Occipital lobe (tissue), 3 donors: ENCODE measurements at places on chromosomes 2 and 18.
A peak's percentile ranks its signal among the peaks of the same experiment; 100 is the strongest.

DNA sequence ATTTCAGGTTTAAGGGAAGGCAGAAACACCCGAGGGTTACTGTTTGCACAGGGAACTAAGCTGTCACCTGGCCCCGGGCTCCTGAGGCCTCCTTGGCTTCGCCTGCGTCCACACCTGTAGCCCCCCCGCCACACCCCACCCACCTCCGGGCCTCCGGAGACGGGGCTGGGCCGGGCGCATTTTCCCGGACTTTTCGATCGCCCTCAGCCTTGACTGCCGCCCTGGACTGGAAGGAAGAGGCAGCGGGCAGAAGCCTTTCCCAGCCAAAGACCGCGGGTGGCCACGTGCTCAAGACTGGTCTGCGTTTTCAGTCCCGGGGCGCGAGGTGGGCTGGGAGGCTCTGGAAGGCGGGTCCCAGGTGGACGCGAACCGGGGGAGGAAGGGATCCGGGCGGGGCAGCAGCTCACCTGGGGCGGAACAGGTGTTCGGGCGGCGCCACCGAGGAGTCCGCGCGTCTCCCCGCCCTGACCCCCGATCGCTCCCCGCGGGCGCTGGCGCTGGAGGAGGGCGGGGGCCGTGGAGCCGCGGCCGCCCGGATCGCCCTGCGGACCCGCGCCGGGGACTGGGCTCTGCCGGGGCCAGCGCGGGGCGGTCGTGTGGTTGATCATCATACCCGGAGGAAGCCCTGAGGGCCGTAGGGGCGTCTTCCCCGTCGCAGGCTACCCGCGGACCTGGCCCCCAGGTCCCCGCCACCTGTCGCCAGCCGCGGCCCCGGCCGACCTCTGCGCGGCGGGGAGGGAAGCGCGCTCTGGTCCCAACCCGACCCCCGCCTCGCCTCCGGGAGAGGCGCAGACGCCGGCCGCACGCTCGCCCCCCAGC is 3.2 kb downstream of the ID2 start:
- DNase-seq, result peak; percentile 6

DNA sequence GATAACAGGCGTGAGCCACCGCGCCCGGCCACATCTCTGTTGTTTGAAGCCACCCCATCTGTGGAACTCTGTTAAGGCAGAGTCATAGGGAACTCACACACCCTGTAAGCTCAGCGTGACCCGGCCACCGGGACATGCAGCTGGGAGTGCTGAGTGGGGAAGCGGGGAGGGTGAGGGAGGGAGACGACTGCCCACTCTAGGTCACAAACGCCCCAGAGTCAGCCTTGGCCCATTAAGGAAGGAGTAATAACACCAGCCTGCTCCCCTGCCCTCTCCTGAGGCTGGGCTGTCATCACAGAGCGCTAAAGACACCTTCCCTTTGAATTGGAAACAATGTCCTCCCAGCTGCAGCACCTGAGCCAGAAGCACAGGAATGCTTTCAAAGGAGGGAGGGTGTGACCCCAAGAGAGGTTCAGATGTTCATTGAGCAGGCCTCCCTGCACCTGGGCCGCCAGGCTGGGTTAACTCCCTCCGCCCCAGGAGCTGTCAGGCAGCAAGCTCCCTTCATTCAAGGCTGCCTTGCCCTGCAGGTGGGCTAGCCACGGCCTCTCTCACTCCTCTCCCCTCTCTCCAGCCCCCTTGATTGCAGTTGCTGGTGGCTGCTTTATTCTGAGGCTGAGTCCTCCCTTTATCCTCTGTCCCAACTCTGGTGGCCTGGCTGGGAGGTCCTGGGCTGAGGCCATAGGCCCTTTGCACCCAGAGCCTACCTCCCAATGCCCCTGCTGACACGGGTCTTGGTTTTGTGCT is 77.2 kb upstream of the HPCAL1 start:
- no peak for DNase-seq

- DNase-seq, result no peak
Observed at GRCh38 chr18:12119358-12119757, 25.7 kb downstream of the ANKRD62 start.

DNA sequence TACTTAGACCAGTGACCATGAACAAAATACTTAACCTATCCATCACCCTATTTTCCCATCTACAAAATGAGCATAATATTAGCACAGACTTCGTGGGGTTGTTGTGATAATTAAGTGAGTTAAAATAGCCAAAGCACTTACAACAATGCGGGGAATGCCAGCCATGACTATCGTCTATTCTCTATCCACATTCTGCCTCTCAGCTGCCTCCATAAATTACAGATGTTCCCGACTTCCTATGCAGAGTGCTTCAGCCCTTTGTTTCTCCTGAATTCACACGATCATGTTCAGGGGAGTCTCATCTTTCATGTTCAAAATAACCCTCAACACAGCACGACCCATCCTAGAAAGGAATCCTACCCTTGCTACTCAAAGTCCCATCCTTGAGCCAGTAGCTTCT is 211.6 kb downstream of the EN1 start:
- no peak for DNase-seq

DNA sequence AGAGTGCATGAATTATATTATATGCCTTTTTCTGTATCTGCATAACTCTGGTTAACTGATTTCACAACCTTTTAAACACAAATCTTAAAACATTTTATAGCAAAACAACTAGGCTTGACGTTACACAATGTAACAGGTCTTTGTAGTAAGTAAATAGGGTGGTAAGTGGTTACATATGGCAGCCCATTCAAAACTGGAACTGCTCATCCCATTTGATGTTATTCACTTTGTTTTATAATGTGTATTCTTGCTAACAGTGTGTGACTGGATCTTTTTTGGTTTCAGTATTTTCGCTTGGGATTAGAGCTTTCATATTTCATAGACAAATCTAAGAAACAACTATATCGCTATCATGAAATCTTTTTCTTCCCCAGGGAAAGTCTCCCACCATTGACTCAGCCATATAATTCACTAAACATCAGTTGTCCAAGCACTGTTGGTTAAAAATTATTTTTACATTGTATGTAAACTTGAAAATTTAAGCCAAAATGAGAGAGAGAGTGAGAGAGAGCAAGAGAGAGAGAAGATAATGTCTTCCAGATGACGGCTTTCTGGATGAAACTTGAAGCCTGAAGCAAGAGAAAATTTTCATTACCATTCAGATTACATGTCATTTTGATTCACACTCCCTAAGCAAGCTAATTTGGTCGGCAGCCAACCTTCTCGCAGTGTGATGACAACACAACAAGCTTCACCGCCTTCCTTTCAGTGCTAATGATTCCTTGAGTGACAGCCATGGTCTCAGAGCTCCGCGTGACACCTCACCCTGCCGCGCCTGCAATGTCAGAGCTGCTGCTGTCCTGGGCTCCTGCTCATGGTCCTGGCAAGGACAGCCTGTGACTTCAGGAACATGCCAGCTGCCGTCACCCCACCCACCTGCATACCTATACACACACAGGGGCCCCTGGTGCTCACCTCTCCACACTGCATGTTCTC is 946.9 kb upstream of the SOX11 start:
- DNase-seq, result no peak

GRCh38 chr2:190655570-190655969 is 6.7 kb downstream of the NAB1 start:
- no peak for DNase-seq

DNA sequence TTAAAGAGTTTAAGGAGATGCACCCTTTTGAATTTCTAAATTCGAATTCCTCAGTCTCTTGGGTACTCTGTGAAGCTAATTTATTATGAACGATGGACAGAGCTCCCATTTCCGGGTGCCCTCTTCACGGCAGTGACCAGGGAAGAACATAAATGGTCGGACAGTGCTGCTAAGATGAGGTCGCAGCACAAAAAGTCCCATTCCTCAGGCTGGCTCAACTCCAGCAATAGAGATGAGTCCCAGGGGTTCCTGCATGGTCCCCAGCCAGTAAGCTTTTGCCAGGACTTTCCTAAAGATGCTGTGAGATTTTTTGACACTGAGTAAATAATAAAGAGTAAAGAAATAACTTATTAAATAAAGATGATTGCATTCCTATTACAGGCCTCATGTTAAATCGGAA is 43.0 kb upstream of the STK39 start:
- DNase-seq, result no peak

GRCh38 chr2:53708988-53709387 is 58.6 kb upstream of the CHAC2 start:
- DNase-seq, result no peak

GRCh38 chr2:112625474-112626114 is 20.1 kb upstream of the SLC20A1 start:
- no peak for DNase-seq

GRCh38 chr2:118668431-118669424 is 178.7 kb downstream of the EN1 start:
- DNase-seq, result no peak

DNA sequence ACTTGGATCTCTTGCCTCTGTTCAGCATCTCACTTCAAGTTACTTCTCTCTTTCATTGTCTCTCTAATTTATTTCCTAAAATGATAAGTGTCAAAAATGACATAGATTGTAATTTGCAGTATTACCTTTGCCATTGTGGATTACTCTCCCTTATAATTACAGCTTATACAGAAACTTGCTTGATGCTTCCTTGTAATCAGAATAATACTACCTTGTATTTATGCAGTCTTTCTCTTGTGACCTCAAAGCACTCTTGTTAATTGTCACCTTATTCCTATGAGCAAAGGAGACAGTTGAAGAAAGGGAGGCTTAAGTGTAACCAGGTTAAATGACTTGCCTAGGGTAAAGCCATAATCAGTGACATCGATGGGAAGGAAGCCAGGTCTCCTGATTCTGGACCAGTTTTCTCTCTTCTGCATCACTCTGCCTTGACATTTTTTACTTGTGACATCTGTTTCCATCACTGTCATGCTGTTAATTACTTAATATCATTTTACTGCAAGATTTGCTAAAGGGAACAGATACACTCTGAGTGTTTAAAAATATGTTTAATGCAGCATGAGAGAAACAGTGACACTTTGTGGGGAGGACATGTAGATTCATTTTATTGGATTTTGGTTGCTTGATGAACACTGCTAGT is 388.6 kb downstream of the PARD3B start:
- DNase-seq, result no peak

- no peak for DNase-seq
Observed at GRCh38 chr2:219676586-219676985, 49.2 kb downstream of the SLC4A3 start.

DNA sequence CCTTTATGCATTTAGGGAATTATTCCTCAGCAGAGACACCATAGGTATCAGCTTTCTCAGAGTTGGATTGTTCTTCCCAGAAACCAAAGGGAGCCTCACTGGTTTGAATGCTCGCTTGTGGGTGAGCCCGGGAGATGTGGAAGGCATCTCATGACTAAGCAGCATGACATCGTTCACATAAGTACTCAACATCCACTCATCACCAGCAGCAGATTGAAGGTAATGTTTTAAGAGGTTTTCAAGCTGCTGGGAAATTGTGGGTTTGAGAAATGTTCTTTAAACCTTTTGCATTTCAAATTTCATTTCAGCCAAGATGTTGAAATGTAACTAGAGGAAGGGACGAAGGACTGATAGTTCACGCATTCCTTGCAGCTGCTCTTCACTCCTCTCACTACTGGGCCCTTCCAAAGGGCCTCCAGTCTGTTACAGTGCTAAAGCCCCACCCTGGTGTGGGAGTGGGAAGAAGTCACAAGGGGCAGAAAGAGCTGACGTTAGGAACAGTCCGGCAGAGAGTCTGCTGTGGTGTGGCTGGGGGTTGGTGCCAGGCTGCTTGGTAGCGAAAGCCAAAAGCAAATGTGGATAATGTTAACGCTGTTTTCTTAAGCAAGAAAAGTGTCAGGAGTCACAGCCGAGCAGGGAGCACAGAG is 324.5 kb upstream of the EPHA4 start:
- DNase-seq, result peak; percentile 23

- no peak for DNase-seq
Observed at GRCh38 chr2:58614219-58614618, 373.1 kb upstream of the FANCL start.

DNA sequence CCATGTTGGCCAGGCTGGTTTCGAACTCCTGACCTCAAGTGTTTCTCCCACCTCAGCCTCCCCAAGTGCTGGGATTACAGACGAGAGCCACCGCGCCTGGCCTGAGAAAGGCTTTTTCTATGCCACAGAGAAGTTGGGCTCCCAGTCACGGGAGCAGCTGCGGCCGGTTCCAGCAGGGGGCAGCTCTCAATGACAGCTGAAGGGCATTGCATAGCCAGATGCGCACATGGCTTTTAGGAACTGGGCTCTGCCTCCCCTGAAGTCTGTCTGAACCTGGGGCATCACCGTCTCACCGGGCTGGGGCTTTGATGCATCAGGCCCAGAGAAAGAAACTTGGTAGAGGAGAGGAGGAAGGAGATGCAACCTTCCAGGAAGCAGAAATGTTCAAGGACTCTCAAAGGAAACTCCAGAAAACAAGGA is 84.2 kb upstream of the LAPTM4A start:
- DNase-seq, result no peak

- no peak for DNase-seq
Observed at GRCh38 chr18:40423291-40423690, 1531.7 kb upstream of the PIK3C3 start.

DNA sequence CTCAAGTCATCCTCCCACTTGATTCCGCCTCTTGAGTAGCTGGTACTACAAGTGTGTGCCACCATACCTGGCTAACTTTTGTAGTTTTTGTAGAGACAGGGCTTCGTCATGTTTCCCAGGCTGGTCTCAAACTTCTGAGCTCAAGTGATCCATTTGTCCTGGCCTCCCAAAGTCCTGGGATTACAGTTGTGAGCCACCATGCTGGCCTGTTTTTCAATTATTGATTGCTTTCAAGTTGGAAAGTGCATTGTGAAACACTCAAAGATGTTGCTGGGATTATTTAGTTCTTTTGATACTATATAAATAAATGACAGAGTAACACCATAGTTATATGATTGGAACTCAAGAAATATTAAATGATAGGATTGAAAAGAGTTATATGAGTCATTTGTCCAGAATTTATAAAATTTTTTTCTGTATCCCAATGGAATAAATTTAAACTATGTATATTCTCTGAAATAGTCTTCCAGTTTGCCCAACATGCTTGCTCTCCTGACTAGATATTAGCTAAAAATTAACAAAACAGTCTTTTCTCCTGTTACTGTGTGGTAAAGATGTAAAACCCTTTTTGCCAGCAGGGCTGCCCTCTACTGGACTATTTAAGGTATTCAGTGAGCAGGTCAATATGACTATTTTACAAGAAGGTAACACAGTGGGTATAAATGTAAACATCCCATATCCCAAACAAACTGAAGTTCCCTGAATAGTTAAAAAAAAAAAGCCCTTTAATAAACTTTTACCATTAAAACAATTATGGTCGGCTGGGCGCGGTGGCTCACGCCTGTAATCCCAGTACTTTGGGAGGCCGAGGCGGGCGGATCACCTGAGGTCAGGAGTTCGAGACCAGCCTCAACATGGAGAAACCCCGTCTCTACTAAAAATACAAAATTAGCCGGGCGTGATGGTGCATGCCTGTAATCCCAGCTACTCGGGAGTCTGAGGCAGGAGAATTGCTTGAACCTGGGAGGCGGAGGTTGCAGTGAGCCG is 42.7 kb downstream of the ACSL3 start:
- no peak for DNase-seq

DNA sequence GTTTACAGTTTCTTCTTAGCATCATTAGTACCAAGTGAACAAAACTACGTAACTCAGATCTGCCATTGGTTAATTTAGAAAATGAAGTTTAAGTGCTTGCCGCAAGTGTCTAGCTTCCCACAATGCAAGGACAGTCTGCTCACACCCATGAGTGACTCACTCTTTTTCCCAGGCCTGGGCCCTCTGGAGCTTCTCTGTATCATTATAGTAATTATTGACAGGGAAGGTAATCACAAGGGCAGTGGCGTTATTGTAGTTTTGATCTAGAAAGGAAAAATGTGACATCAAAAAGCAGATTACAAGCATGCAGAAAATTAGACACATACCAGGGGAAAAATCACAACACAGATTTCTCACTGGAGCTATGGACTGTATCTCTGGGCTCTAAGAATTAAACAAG is 38.5 kb downstream of the NPC1 start:
- DNase-seq, result no peak
